ENCODE measurements at places on chromosomes 6 and 20. TPM values are rescaled to one million over a fixed set of nuclear protein-coding genes. Genes with fewer than 3 reads are reported as not detected.

DNA sequence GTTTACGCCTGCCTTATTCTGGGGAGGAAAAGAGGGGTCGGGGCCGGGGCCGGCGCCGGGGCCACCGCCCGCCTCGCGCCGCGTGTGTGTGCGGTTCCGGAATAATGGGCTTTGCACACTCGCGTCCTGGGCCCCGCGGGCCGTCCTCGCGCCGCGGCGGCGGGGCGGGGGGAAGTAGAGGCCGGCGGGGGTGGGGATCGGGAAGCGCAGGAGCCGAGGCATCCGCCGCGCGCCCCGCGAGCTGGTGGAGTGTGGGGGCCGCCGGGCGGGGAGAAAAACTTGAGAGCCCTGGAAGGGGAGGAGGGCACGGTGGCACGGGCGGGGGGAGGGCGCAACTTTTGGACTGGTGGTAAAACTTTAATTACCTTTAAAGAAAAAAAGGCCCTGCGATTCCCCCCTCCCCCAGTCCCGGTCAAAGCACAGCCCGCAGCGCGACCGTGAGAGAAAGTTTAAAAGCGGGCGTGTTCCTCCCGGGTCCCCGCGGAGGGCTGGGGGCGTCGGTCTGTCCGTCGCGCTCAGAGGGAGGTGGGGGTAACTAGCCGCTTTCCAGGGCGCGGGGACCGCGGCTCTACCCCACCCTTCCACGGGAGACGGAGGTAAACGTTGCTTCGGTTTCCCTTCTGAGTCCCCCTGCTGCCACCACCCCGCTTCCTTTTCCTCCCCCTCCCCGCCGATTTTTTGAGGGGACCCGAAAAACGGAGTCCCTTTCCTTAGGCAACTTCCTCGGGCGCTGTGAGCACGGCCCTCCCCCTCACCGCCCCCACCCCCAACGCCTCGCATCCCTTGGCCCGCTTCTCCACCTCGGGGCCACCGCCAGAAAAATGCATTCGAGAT is 1.9 kb downstream of the L3MBTL3 start:
- no peak for ATAC-seq
- H3K27me3 ChIP-seq, result no peaks in the 10 kb centered on the region
- H3K4me1 ChIP-seq, result peaks cover 16% of the 10 kb centered on the region
- H3K27ac ChIP-seq, result peak overlapping the region; percentile 81
- peak overlapping the region; percentile 79 for H3K4me3 ChIP-seq
- H3K36me3 ChIP-seq, result no peaks in the 10 kb centered on the region

Gene CD40
- total RNA-seq, result 13.7 TPM

DNA sequence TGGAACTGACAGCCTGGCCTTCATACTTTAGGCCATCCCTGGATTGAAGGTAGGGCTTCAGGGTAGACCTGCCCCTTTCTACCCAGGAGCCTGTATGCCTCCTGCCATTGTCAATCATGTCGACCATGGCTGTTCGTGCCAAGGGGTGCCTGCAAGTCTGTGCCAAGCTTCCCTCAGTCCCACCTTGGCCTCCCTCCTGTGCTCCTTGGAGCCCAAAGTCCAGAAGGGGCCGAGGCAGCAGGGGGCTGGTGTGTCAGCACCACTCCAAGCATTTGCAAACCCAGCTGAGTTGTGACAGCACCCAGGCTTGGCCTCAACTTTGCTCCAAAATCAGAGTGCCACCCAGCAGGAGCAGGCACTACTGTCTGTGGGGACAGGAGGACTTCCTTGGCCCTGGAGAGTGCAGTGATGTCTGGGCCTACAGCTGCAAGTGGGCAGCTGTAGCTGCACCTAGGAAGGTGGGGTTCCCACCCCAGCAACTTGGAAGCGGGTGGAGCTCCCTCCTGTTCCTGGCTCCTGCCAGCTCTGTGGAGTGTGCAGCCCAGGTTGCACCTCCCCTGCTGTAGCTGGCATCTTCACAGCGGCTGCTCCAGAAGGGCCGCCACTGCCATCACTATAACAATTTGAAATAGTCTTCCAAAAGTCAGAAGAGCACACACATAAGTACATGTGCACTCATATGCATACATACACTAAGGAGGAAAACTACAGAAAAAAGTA is 1719.3 kb downstream of the HACE1 start:
- no peak overlapping the region for H3K4me3 ChIP-seq
- no peaks in the 10 kb centered on the region for H3K36me3 ChIP-seq
- no peaks in the 10 kb centered on the region for H3K27me3 ChIP-seq
- H3K27ac ChIP-seq, result no peak overlapping the region
- H3K4me1 ChIP-seq, result no peaks in the 10 kb centered on the region

- H3K4me3 ChIP-seq, result no peak overlapping the region
- no peak for ATAC-seq
- no peaks in the 10 kb centered on the region for H3K36me3 ChIP-seq
- no peak overlapping the region for H3K27ac ChIP-seq
Measured at GRCh38 chr6:90167514-90168379, 128.9 kb downstream of the BACH2 start.

Gene LZTS3
- 17.0 TPM for total RNA-seq

Gene RAD21L1
- not detected for total RNA-seq

DNA sequence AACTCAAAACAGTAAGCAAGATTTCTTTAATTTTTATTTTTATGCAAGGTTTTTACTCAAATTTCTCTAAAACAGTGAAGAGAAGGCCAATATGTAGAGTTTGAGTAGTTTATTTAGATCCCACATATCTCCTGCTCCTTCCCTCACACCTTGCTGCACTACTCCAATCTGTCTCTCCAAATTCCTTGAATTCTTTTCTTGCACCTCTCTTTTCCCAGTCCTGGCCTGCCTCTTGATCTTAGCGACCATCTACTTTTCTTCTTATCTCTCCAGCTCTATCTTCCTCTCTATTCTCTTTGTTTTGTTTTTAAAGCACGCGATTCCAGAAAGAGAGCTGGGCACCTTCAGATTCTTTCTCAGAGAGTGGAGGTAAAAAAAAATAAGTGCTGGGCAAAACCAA is 86.7 kb upstream of the KCNQ5 start:
- H3K36me3 ChIP-seq, result no peaks in the 10 kb centered on the region
- no peaks in the 10 kb centered on the region for H3K27me3 ChIP-seq
- H3K4me1 ChIP-seq, result no peaks in the 10 kb centered on the region

DNA sequence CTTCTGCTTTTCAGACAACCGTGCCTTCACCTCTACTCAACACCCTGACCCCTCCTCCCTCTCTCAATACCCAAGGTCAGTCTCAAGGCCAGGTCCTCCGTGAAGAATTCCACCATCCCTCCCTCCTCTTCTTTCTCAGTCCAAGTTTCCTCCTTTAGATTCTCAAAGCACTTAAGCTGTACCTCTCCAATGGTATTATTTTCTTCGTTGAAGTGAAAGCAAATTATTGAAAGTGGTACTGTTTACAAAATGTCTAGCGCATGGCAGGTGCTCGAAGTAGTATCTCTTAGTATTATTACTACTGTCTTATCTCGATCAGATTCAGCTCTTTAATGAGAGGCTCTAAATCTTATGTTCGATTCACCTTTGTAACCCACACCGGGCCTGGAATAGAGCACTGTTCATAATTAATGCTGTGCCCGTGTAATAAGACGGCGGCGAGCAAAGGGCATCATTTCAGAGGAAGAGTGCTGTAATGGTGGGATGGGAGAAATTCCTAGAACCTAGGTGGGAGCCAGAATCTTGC is 593 bp upstream of the RALGAPB start:
- H3K27ac ChIP-seq, result peak overlapping the region; percentile 95
- no peaks in the 10 kb centered on the region for H3K27me3 ChIP-seq
- H3K36me3 ChIP-seq, result no peaks in the 10 kb centered on the region
- peaks cover 9% of the 10 kb centered on the region for H3K4me1 ChIP-seq
- peak; percentile 6 for ATAC-seq

- H3K27ac ChIP-seq, result no peak overlapping the region
- peaks cover 7% of the 10 kb centered on the region for H3K4me1 ChIP-seq
- H3K36me3 ChIP-seq, result no peaks in the 10 kb centered on the region
Measured at GRCh38 chr6:132067286-132067685, 116.1 kb upstream of the CCN2 start.

Gene OOEP
- not detected for total RNA-seq

GRCh38 chr6:16403831-16404230 is 165.4 kb downstream of the GMPR start:
- no peak for ATAC-seq
- no peaks in the 10 kb centered on the region for H3K36me3 ChIP-seq
- peak overlapping the region; percentile 54 for H3K27ac ChIP-seq
- peaks cover 3% of the 10 kb centered on the region for H3K4me1 ChIP-seq
- H3K27me3 ChIP-seq, result no peaks in the 10 kb centered on the region
- H3K4me3 ChIP-seq, result no peak overlapping the region

GRCh38 chr20:36362978-36363713 is 57.0 kb downstream of the DLGAP4 start:
- H3K4me1 ChIP-seq, result no peaks in the 10 kb centered on the region
- no peaks in the 10 kb centered on the region for H3K36me3 ChIP-seq
- no peak for ATAC-seq
- H3K27me3 ChIP-seq, result peaks cover 70% of the 10 kb centered on the region
- no peak overlapping the region for H3K27ac ChIP-seq

DNA sequence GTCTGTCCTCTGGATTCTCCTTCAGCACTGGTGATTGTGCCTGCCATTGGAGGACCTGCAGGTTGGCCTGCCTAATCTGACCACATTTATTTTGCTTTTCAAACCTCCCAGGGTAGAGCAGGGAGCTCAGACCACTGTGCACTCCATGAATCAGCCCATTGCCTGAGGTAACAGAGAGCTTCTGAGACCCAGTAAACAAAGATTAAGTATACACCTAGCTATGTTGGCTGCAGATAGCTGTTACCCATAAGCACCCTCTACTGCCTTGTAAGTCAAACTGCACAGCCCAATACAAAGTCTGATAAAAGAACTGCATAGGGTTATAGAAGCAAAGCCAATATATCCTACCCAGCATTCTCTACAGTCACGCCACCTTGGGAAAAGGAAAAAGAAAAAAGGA is 338.7 kb downstream of the HTR1B start:
- H3K4me1 ChIP-seq, result no peaks in the 10 kb centered on the region
- ATAC-seq, result no peak
- no peak overlapping the region for H3K27ac ChIP-seq
- no peaks in the 10 kb centered on the region for H3K36me3 ChIP-seq

DNA sequence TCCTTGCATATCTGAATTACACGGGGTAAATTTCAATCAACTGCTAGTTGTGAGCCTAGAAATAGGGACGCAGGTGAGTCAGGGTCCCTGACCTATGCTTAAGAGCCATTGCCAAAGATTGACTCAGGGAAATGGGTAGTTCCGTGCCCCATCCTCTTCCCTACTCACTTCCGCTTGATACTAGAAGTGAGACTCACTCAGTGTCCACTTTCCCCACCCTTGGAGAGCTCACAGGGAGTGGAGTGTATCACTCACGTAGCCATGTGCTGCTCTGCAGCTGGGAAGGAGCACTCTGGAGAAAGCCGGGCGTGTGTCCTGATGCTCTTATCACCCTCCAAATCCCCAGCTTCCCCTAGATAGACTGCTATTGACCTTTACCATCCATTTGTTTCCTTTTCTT is 543 bp upstream of the MUC22 start:
- no peaks in the 10 kb centered on the region for H3K4me1 ChIP-seq
- ATAC-seq, result no peak
- no peaks in the 10 kb centered on the region for H3K36me3 ChIP-seq
- H3K27me3 ChIP-seq, result peaks cover 12% of the 10 kb centered on the region
- no peak overlapping the region for H3K27ac ChIP-seq
- H3K4me3 ChIP-seq, result no peak overlapping the region

DNA sequence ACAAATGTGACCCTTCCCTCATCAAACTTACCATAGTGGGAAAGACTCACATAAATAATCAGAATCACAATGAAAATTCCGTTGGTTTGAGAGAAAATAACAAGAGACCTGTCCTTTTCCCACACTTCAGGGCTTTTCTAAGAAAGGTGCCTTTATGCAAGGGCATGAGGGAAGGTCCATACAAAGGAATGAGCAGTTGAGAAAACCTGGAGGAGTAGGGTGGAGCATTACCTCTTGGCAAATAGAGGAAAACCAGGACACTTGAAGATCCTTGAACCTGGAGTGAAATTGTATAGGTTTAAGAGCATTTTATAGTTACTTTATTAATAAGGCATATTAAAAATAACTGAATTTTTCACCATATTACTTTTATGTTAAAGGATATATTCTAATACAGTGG is 54.3 kb downstream of the UBR2 start:
- no peak overlapping the region for H3K27ac ChIP-seq
- H3K36me3 ChIP-seq, result peaks cover 84% of the 10 kb centered on the region
- ATAC-seq, result no peak
- H3K4me3 ChIP-seq, result no peak overlapping the region
- H3K4me1 ChIP-seq, result no peaks in the 10 kb centered on the region

DNA sequence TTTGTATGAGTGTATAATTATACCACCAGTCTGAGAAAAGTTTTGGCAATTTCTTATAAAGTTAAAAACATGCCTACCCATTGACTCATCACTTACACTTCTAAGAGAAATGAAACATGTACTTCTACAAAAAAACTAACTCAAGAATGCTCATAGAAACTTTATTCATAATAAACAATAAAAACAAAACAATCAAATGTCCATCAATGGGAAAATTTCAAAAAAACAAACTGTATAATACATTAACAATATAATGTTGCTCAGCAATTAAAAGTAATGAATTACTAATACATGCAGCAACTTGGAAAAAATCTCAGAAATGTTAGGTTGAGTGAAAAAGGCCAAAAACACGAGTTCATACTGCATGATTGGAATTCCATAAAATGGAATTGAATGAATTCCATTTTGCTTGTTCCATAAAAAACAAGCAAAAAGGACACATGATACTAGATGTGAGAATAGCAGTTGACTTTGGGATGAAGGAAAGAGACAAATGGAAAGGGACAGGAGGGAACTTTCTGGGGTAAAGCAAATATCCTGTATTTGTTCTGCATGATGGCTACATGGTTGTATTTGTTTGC is 726.6 kb downstream of the RFPL4B start:
- H3K27me3 ChIP-seq, result no peaks in the 10 kb centered on the region
- no peak overlapping the region for H3K4me3 ChIP-seq
- no peaks in the 10 kb centered on the region for H3K4me1 ChIP-seq
- no peaks in the 10 kb centered on the region for H3K36me3 ChIP-seq
- H3K27ac ChIP-seq, result no peak overlapping the region
- no peak for ATAC-seq

- H3K36me3 ChIP-seq, result no peaks in the 10 kb centered on the region
- no peak overlapping the region for H3K4me3 ChIP-seq
- H3K27ac ChIP-seq, result no peak overlapping the region
- no peaks in the 10 kb centered on the region for H3K27me3 ChIP-seq
- H3K4me1 ChIP-seq, result peaks cover 6% of the 10 kb centered on the region
- ATAC-seq, result no peak
Measured at GRCh38 chr20:25254571-25254970, 6.7 kb downstream of the PYGB start.

- H3K4me1 ChIP-seq, result no peaks in the 10 kb centered on the region
- H3K27me3 ChIP-seq, result no peaks in the 10 kb centered on the region
- ATAC-seq, result no peak
- no peak overlapping the region for H3K4me3 ChIP-seq
- no peaks in the 10 kb centered on the region for H3K36me3 ChIP-seq
Measured at GRCh38 chr20:37102571-37102970, 6.8 kb upstream of the RBL1 start.

Measured in gastroesophageal sphincter (tissue), 4 donors.